Kidney (tissue), 22 donors: ENCODE measurements at places on chromosomes 2 and 18.

GRCh38 chr2:226674123-226674522 is 125.5 kb downstream of the IRS1 start:
- no peak for DNase-seq

- DNase-seq: no peak
These were observed 14.1 kb downstream of the ORC4 start for GRCh38 chr2:148006249-148007007.

DNA sequence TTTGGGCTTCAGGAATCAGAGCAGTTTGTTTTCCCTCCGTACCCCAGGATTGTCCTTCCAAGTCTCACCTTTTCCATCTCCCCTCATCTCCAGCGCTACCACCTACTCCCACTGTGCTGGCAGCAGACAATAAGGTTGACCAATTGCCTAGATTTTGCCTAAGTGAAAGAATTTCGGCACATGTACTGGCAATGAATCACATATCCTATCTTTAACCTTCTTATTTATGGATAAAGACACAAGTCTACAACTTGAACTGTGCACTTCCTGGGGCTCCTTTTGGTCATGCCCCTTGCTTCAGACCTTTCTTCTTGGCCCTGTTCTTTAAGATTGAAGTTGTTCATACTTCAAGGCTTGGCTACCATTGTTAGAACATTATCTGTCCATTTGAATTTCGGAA is 71.4 kb downstream of the KCMF1 start:
- DNase-seq: no peak

DNA sequence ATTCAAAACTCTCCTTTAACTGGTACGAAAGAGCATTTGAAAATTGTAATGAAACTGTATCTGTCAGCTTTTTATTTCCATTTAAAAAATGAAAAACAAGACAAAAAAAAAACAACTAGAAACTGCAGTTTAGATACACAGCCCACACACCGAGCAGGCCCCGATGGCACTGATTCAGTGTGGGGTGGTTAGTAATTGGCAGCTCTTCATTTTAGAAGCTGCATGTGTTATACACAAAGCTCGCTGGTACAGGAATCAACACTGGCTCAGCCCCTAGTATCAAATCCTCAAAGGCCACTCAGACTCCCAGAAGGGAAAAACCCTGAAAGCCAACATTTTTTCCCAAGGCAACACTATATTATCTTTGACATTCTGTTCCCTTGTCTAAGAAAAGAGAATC is 30.5 kb upstream of the RMDN2 start:
- DNase-seq: no peak

- DNase-seq: no peak
These were observed 549.9 kb downstream of the XIRP2 start for GRCh38 chr2:167438206-167438605.

GRCh38 chr2:50489092-50489491 is 542.8 kb downstream of the NRXN1 start:
- DNase-seq: no peak

- no peak for DNase-seq
These were observed 5.7 kb upstream of the SERPINB2 start for GRCh38 chr18:63881851-63882250.

GRCh38 chr2:236965021-236965840 is 120.5 kb upstream of the COPS8 start:
- DNase-seq: no peak

DNA sequence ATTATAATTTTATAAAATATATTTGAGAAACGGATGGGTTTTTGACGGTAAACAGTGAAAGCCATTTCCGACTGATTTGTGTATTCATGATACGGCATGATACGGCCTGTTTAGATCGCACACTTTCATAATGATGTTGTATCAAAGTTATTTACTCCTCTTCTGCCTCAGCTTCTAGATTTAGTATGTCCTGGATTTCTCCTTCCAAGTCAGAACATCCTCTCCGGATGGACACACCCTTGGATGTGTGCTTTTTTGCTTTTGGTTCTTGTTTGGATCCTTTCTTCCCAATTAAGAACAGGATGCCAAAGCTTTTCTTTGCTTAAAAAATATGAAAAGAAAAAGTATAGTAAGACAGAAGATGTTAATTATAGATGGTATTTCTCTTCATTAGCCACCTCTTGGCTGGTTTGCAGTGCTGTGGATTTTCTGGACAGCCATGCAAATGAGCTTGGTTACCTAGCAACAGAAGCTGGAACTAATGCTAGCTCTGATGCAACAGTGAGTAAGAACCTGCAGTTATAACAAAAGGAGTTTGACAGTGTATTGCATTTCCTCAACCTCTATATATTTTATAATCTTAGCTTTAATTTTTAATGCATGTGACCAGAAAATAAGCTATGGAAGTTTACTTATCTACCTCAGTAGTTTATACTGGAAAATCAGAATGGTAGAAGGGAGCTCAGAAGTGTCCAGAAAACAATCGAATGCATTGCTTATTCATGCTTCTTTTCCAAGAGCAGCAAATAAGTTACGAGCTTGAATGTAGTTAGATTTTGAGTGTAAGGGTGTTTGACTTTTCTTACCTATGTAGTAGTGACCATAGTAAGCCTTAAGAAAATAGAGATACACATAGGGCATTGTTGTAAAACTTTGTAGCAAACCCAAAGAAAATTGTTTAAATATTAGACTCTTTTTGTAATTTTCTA is 27.9 kb downstream of the RMND5A start:
- DNase-seq: no peak

DNA sequence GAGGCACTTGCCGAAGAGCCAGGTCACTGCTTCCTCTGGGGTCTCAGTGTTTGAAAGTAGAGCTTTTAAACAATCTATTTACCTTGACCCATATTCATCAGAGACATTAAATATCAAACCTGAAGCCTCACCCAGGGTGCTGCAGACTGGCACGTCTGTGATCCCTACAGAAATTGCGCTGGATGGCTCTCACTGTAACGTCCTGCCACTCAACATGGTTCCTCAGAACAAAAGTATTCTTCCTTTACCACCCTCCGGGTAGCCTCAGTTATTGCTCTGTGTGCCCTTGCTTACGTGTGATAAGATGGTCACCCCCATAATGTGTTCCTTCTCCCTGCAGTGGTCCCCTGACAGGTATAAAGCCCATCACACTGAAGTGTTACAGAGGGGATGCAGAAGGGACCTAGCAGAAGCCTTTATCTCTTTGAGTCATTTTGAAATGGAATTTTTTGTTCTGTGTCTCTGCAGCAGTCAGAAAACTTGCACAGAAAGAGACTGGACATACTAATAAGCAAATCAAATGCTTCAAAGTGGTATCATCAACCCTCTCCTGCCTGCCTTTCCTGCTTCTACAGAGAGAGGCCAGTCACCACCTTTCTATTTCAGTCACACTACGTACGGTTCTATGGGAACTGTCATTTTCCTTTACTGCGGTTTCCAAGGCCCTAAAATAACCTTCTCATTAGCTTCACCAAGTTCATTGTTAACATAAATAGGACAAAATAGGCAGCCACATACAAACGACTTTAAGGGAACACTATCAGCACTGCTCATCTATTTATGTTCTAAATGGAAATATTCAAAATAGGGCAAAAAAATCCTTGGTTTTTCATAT is 86.8 kb downstream of the METTL8 start:
- no peak for DNase-seq

DNA sequence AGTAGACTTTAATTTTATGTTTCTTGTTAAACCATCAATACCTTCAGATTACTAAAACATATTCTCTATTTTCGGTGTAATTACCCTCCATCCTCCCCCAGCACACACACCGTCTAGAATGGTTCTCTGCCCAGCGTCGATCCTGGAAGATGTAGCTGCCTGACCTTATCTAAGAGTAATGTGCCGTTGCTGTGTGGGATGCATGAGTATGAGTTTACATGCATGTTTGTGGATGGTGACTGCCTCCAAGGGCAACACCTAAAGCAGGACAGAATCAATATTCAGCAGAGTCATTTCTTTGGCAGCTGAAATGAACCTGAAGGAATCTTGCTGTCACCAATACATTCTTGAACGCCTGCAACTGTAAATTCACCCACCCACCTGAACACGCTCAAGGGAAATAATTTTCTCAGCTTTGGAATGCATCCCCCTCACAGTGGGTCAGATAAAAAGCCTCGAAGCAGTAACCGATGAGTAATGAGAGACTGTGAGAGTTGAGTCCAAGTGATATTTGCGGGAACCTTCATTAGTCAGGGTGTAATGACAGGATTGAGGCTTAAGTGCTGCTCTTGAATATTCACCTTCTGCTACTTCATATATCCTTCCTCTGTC is 155.8 kb upstream of the RND3 start:
- DNase-seq: no peak
